ENCODE measurements at places on chromosomes 2 and 18.

- no peak for DNase-seq
These were observed 15.8 kb upstream of the SOCS6 start for GRCh38 chr18:70273021-70273420.

DNA sequence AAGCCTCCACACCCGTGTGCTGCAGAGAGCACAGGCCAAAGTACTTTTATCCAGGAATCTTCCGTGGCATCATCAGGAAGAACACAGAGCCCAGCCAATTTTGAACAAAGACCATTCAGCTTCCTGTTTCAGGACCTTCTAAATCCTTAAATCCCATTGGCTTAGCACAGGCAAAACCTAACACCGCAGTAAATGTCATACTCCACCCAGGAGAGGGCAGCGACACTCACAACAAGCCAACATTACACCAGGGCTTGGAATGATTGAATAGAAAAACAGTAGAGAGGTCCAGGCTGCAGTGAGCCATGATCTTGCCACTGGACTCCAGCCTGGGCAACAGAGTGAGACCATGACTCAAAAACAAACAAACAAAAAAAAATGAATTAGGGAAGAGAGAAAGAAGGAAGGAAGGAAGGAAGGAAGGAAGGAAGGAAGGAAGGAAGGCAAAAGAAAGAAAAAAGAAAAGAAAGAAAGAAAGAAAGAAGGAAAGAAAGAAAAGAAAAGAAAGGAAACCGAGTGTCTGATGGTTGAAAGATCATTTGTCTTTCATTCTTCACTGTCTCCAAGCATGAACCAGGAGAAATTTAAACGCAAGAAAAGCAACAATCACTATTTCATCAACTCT, 144.6 kb upstream of the SATB2 start:
- DNase-seq: no peak

DNA sequence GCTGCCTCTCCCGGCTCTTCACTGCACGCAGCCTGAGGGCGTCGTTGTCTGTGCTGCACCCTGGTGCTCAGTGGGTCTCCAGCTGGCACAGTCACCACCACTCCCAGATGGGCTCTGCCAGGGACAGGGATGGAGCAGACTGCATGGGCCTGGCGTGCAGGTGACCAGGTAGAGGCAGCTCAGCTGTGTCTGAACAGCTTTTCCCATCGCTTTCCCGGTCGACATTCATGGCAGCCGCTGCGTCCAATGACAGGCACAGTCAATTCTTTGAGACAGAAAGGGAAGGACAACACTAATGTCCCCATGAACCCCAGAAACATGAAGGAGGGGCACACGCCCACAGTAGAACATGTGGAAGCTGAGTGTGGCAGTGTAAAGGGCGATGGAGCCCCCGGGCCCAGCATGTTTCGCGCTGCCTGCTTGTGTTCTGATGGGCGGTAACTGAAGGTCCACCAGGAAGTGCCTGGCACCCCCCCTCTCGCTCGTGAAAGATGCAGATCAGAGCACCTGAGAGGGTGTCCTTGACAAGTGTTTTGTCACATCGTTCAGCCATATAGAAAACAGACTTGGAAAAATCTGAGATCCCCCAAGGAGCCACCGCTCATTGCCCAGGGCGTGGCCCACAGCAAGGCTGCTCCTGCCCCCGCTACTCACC, 122.4 kb downstream of the NFATC1 start:
- DNase-seq: no peak

- no peak for DNase-seq
These were observed 8.5 kb upstream of the CYBRD1 start for GRCh38 chr2:171513719-171514160.

DNA sequence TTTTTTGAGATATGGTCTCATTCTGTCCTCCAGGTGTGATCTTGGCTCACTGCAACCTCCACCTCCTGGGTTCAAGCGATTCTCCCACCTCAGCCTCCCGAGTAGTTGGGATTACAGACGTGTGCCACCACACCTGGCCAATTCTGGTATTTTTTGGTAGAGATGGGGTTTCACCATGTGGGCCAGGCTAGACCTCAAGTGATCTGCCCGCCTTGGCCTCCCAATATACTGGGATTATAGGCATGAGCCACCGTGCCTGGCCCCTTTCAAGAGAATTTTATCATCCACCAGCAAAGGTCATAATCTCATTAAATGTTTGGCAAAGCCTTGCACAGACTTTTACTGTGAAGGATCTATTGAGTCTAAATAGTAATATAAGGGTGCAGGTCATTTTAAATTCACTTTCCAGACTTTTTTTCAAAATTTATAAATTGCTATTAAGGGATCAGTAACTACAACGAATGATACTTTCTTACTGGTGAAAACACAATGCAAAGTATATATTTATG, 2.5 kb downstream of the HADHA start:
- no peak for DNase-seq

- no peak for DNase-seq
These were observed 7.7 kb upstream of the SERPINE2 start for GRCh38 chr2:224046752-224047151.

GRCh38 chr2:109195193-109196045, 66.4 kb downstream of the SH3RF3 start:
- no peak for DNase-seq

DNA sequence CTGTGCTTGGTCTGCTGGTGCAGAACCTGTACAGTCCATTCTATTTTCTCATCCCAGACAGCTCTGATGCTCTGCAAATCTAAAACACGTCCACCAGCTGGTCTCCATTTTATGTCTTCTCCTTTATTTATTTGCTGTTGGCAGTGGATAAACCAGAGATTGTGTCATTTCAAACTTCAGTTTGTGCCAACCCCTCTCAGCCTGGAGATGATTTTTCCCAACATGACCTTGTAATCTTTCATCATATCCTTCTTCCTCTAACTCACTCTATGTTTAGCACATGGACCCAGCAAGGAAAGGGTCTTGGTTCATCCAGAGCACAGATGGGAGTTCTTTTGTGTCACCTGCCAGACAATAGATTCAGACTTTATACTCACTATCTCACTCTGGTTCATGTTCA, 273.2 kb downstream of the MTX2 start:
- DNase-seq: no peak

DNA sequence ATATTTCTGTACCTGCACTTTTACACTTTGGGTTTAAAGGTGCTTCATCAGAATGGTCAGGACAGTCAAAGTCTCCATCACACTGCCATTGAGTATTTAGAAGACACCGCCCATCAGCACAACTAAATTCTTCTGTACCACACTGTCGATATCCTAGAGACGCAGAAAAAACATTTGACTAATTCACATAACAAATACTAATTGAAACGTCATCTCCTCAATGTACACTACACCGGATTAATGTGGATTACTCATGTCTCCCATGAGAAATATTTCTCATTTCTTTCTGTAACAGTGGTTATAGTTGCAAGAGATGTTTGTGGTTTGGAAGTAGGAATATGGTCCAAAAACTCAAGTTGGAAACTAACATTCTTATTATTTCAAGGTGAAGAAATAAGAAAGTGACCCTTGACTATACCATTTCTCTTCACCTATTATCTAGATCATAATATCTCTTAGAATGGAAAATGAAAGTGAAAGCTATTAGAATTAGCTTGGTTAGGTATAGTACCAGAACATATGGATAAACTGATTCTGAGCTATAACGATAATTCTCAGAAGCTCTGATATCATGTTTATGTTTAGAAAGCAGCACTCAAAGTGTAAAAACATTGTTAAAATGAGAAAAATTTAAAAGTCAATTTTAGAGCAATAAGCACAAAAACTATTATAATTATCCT, 1627.7 kb downstream of the LRP1B start:
- no peak for DNase-seq

DNA sequence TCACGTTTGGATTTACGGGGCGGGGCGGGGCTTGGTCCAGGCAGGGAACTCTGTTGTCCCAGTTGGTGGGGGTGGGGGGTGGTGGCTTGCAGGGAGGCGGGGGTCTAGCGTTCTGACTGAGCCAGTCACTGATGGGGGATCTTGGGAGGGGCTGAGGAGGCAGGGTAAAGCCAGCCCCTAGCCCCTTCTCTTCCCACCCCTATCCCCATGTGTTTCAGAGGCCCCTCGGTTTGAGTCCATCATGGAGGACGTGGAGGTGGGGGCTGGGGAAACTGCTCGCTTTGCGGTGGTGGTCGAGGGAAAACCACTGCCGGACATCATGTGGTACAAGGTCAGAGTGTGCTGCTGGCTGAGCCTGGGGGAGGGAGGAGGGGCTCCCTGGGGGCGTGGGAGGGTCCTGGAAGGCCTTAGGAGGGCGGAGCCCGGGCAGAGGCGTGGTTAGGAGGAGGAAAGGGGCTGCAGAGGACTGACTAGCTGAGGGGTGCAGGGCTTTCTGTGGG, 22.0 kb upstream of the GMPPA start:
- no peak for DNase-seq

- DNase-seq: no peak
These were observed 3.8 kb downstream of the ANKRD12 start for GRCh38 chr18:9140381-9140780.

DNA sequence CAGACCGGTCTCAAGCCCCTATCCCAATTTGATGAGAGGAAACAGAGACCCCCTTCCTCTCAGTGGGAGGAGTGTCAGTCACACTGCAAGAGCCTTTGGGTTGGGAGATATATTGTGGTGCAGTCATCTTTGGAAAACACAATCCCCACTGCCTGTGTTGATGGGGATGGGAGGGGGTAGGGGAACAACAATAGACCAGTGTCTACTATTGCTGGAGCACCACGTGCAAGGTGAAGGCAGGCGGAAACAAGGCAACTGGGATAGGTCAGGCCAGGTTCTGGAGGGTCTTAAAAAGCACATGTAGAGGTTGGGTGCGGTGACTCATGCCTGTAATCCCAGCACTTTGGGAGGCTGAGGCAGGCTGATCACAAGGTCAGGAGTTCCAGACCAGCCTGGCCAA, 127.9 kb downstream of the ZFP36L2 start:
- DNase-seq: no peak

DNA sequence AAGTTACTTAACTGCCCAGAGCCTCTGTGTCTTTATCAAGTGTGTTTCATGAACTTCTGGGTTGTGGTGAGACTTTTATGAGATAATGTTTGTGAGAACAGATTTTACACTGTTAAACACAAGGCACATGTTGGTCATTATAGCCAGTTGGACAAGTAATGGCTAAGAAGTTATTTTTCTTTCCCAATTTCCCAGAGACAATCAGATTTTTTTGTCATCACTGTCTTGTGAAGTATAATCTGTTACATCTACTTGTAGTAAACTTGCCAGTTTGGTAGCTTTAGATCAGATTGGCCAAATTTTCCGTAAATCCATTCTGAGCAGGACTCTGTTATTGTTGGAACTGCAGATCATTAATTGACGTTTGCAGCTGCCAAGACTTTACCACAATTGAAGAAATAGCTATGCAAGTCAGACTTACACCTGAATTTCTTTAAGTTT, 838.8 kb downstream of the SLC4A3 start:
- DNase-seq: no peak

Measured in T-cell (primary cell).